Activated CD4-positive, alpha-beta T cell treated with anti-CD3 and anti-CD28 coated beads, Interleukin-2, amount 10 ng/mL, durations not matched to agents 24 days and 14 days (primary cell): ENCODE measurements at places on chromosomes 13 and 19.

GRCh38 chr19:12783849-12784393 is 7.4 kb upstream of the JUNB start:
- peak; percentile 71 for DNase-seq

DNA sequence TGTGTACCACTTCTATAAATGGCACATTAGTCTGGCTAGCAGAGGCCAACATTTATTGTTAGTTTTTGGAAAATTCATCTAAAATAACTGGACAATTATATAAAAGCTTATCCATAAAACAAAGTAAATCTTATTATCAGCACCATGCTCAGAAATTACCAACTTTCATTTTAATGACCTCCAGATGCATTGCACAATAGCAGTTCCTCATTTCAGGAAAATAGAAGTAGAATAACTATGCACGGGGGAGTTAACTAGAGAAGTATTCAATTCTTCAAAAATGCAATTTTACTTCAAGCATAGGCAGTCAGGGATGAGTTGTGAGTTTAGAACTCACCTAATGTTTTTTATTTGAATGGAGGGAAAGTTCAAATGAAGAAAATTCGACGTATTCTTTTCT is 1023.5 kb downstream of the PCDH17 start:
- no peak for DNase-seq

GRCh38 chr19:18828786-18829185 is 3.0 kb upstream of the UPF1 start:
- DNase-seq: no peak

GRCh38 chr19:5956728-5957127 is 21.2 kb downstream of the RANBP3 start:
- DNase-seq: no peak

GRCh38 chr19:46517471-46517870 is 21.8 kb upstream of the PNMA8B start:
- DNase-seq: no peak

GRCh38 chr13:77416666-77417212 is 89.8 kb upstream of the MYCBP2 start:
- no peak for DNase-seq

DNA sequence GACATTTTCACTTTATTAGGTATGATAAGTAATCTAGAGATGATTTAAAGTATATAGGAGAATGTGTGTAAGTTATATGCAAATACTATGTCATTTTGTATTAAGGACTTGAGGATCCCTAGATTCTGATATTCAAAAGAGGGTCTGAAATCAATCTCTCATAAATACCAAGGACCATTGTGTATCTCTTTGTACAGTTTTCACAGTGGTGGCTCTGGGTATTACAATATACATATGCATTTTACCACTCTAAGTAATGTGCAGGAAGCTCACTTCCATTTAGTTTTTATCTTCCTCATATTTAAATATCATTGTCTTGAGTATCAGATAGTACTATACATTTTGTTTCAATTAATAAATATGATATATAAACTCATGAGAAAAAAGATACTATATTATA is 862.6 kb upstream of the PCDH20 start:
- DNase-seq: no peak

DNA sequence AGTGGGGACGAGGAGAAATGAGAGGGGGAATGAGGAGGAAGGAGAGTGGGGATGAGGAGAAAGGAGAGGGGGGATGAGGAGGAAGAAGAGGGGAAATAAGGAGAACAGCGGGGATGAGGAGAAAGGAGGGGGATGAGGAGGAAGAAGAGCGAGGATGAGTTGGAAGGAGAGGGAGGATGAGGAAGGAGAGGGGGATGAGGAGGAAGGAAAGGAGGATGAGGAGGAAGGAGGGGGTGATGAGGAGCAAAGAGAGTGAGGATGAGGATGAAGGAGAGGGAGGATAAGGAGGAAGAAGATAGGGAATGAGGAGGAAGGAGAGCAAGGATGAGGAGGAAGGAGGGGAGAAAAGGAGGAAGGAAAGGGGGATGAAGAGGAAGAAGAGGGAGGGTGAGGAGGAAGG is 14.0 kb upstream of the VSTM2B start:
- DNase-seq: no peak

GRCh38 chr19:31834070-31834469 is 484.8 kb upstream of the TSHZ3 start:
- no peak for DNase-seq
